ENCODE measurements at places on chromosomes 2 and 18.

DNA sequence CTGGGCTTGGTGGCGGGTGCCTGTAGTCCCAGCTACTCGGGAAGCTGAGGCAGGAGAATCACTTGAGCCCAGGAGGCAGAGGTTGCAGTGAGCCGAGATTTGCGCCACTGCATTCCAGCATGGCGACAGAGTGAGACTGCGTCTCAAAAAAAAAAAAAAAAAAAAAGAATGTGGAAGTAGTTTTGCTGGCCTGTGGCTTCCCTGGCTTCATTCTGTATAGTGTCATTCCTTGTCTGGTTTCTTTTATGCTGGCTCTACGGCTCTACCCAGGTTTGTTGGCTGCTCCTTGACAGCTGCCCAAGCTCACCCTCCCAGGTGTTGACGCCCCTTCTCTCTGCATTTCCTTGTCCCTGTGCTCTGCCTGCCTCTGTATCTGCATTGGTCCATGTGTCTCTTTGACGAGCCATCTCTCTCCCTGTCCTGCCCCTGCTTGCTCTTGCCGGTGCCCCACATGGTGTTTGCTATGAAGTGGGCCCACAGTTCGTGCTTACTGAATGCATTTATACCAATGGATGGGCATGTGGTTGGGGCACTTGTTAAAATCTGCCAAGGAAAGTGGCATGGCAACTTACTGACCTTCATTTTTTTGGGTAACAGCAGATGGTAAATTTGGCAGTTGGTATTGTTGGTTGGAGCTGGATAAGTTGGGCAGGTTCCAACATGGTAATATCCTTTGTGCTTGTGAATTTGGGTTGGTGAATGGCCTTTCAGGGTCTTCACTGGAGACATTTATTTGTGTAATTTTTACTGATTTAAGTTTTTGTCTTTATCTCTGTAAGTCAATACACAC, 113.9 kb downstream of the MAP4K4 start:
- DNase-seq, result no peak

DNA sequence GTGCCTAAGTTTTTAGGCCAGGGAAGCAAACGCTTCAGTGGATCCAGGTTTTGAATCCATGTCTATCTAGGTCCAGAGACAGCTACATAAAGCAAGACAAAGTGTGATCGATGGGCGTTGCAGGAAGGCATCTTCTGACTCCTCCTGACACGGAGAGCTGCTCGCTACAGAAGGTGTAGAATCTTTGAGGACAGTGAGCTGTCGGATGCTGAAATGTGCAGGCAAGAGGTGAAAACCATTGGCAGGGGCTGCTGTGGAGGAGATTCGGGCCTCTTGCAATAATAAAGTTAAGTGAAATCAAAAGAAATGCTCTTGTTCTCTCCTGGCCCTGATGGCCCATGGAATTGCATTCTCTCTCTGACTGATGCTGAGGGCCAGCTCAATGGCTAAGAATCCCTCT, 336.2 kb downstream of the CYRIA start:
- DNase-seq, result no peak

DNA sequence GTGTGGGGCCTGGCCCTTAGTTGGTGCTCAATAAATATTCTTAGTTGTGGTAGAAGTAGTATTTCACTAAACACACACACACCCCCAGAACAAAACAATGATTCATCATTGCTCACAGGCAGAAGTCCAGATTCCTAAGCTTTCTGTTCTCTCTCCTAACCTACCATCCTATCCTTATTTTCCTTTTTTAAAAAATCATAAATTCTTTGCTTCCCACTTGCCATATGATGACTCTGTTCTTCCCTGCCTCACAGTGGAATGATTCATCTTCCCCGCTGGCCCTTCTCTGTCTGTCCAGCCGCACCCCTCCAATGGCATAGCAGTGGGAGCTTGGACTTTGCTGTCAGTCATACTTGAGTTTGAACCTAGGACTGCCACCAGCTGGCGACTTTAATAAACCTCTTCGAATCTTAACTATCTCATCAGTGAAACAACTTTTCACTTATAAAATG, 5.2 kb downstream of the EML6 start:
- DNase-seq, result no peak

- no peak for DNase-seq
Measured at GRCh38 chr2:100126201-100126600, 16.2 kb downstream of the AFF3 start.

DNA sequence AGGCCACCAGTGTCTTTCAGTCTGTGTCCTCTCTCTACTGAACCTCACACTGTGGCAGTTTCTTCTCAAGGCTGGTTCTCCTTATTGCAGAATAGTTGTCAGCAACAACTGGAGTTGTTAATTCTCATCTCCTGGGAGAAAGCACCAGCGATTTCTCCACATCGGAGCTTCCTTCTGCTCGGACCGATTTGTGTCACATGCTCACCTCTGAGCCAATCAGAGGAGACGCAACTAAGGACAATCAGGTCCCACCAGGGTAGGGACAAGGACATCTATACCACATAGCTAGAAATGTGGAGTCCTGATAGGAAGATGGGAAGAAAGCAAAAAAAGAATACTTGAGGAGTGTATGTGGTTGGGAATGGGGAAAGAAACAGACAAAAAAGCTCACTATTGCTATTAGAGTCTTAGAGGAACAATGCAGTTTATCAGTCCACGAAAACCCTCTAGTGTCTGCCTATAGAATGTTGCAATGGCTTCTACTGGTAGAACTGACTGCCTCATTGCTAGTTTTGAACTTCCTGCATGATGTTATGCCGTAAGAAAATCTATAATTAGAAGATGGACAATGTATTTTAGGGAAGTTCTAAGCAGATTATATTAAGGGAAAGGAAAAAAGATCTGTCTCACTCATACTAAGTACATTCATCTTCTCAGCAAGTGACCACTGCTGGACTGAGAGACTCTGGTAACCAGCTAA, 169.7 kb downstream of the CDCA7 start:
- no peak for DNase-seq

GRCh38 chr2:49070716-49071115, 83.6 kb downstream of the FSHR start:
- DNase-seq, result no peak

DNA sequence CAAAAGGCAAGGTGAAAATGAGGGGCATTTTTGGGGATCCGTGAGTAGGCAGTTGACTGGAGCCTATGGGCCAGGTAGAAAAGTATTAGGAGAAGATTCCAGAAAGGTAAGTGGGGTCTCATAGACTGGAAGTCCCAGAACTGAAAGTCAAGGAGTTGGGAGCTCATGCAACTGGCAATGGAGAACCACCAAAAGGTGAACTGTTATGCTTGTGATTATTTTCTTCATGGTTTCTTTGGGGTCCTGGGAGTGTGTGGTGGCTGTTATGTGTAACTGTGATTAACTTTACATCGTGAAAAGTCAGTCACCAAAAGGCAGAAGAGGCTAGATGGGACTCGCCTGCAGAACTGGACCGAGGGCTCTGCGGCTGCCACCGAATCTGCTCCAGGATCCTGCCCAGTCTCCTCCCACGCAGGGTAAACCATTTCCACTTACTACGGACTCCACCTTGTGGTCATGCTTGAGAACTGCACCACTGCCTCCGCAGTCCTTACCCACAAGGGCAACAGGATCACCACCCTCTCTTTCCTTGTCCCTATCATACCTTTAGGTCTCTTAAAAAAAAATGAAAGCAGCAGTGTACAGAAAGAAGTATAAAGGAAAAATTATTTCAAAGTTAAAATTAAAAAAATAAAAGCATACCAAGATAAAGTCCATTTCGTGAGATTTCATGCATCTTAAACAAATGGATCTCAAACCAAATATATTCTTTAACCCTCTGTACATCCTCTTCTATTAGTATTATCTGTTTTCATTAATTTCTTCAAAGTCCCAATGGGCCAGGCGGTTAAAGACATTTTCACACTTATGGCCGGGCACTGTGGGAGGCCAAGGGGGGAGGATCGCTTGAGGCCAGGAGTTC, 15.6 kb upstream of the CEP68 start:
- DNase-seq, result peak; percentile 51

DNA sequence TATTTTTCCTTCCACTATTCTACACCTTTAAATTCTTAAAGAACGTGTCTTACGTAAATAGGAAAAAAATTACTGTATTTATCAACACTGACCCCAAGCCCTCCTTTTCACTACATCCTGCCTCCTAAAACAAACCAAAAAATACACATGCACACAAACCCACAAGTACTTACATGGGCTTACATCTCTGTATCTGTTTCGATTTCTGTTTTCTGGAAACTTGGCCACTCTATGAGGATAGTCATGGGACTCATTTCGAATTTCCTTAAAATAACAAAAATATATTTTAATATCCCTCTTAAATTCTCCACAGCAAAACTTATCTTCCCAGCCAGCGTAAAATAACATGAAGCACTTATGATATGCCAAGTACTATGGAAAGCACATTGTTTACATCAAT, 25.0 kb downstream of the PTPN2 start:
- DNase-seq, result no peak

DNA sequence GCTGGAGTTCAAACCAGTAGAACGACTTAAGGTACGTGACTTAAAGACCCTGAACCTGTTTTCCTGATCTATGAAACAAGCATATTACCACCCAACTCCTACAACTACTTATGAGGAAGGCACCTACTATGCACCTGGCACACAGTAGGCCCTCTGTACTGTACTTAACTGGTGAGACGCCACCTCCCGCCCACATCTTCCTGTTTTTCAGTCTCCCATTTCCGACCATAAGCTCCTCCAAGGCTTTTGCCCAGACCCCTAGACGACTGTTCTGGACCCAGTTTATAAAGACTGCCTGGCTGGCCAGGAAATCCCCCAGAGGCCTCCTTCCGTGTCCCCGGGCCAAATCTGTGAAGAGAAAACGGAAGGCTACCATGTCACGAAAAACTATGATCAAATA, 1.5 kb downstream of the GALNT14 start:
- no peak for DNase-seq

DNA sequence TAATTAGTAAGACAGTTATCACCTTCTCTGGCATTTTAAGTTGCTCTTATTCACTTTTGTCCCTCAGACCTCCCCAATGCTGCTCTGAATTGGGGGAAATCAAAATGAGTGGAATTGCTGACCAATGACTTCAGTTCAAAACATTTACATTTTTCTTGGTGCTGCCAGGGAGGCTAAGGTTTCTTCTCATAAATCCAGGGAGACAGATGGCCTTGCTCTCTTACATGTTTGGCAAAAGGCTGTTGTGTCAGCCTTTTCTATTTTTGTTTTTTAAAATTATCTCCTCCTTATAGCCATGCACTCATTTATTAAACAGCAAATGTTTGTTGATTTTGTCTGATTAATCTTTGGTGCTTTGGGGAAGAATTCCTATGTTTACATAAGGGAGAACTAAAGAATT, 82.0 kb downstream of the GALNT13 start:
- no peak for DNase-seq

DNA sequence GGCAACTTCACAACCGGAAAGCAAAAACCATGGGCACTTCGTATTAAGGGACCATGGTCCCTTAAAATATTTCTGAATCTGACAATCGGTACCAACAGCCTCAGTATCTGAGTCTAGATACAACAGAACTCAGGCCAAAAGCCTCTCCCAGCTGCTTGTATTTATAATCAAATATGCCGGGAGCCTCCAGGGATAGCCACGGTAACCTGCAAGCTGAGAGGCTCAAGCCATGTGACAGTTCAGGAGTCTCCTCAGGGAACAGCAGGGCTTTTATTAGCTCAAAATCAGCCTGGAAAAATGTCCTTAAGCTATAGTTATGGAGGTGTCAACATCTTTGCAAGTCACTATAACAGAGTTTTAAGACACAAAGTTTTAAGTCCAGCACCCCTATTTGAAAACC, 352.8 kb upstream of the GYPC start:
- no peak for DNase-seq

- no peak for DNase-seq
Measured at GRCh38 chr2:54667266-54667639, 56.2 kb upstream of the EML6 start.

GRCh38 chr2:84175340-84175739, 283.7 kb downstream of the SUCLG1 start:
- DNase-seq, result no peak

GRCh38 chr2:176039375-176039774, 37.3 kb upstream of the LNPK start:
- DNase-seq, result no peak

DNA sequence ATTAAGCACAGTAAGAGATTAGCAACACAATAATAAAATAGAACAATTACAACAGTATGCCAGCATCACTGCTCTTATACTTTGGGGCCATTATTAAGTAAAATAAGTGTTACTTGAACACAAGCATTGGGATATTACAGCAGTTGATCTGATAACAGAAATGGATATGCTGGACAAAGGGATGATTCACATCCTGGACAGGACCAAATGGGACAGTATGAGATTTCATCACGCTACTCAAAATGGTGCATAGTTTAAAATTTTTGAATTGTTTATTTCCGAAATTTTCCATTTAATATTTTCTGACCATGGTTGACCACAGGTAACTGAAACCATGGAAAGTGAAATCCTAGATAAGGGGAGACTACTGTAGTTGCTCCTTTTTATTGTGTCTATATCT, 138.2 kb downstream of the UBR3 start:
- DNase-seq, result no peak

GRCh38 chr2:30661173-30662107, 145.8 kb downstream of the CAPN13 start:
- DNase-seq, result no peak

GRCh38 chr2:131113566-131114227, 8.6 kb downstream of the PLEKHB2 start:
- no peak for DNase-seq

- DNase-seq, result no peak
Measured at GRCh38 chr2:2056531-2056930, 274.5 kb downstream of the MYT1L start.

DNA sequence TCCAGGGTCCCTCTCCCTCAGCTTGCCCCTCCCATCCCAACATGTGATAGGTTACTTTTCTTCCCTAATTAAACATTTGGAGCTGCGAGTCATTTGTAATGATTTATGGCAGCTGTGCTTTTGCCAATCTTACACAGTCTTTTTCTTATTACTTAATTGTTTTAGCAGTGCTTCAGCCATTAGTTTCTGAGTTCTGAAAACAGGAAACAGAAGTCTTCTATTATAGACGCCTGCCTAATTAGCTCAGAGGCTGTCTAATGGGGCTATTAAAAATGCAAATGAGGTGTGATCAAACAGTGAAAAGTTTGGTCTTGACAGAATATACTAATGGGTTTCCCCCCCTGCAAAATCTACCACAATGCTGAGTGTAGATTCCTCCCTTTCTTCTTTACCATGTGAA, 388.3 kb upstream of the CELF4 start:
- no peak for DNase-seq

DNA sequence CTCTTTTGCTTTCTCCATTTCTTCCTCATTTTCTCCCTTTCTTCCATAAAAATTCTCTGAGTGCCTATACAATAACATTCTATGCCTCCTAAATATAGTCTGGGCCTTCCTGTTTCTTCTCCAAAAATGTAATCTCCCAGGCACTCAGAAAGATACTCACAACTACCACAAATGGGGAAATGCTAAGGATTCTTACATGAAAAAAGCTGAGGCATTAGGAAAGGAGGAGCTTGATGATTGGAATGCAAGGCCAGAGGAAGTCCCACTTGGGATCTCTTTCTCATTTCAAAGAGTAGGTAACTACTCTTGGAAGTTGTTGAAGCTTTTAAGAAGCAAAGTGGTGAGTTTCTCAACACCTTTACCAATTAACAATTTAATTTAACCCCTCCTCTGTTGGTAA, 3.4 kb downstream of the VSNL1 start:
- DNase-seq, result no peak

- no peak for DNase-seq
Measured at GRCh38 chr2:20666304-20667150, at the start of gene GDF7. Gene GDF7 (plus strand): TSS chr2:20667144. CDS start chr2:20667240, 96 bp downstream.

All from stimulated activated CD8-positive, alpha-beta memory T cell treated with anti-CD3 and anti-CD28 coated beads, Interleukin-7, amount 100 ng/mL, for 1 hour (primary cell).